Brain microvascular endothelial cell (primary cell): ENCODE measurements at places on chromosomes 5 and 9.

DNA sequence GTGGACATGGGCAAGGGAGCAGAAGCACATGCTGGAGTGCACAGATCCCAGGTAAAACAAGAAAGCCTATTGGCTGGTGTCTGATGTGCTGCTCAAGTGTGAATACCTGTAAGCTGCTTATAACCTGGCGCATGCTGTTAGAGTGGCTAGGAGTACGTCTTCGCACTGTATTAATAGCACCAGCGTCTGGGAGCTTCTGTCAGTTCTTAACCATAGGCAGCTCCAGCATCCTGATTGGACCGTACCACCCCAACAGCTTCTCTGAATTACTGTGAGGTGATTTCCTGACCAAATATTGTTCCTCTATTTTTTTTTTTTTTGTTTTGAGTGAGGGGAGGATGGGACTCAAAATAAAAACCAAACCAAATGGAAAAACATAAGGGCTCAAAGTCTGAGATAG, 987.6 kb downstream of the PTPRD start:
- no peak for DNase-seq

DNA sequence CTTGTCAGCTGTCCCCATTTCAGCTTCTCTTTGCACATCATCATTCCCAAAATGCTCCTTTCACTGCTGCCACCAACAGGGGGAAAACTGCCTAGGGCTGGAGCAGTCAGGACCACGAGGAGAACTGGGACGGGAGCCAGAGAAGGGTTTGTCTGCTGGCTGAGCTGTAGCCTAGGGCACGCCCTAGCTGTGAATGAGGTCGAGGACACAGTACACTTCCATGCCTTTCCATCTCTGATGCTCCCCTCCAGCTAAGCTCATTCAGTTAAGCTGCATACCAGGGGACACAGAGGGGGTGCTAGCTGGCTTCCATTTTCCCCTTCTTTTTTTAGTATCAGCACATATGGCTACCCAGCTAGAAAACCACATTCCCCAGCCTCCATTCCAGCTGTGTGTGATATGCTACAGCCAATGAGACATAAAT, 64.7 kb downstream of the STK10 start:
- peak; percentile 79 for DNase-seq

DNA sequence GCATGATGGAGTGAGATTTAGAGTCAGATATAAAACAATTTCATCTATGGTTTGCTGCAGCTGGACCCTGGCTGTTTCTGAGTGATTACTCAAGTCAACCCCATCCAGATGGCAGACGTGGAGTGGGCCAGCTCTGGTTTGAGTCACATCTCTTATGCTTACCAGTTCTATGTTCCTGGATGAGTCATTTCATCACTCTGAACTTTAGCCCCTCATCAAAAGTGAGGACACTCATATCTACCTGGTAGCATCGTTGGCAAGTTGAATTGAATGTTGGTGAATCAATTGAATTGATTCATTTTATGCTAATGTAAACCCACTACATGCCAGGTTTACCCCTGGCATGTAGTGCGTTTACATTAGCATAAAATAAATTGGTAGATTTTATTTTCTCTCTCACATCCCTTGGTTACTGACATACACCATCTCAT, 176.4 kb downstream of the FGF18 start:
- DNase-seq: peak; percentile 40

- no peak for DNase-seq
These were observed 40.3 kb upstream of the SLC12A7 start for GRCh38 chr5:1152156-1152555.

DNA sequence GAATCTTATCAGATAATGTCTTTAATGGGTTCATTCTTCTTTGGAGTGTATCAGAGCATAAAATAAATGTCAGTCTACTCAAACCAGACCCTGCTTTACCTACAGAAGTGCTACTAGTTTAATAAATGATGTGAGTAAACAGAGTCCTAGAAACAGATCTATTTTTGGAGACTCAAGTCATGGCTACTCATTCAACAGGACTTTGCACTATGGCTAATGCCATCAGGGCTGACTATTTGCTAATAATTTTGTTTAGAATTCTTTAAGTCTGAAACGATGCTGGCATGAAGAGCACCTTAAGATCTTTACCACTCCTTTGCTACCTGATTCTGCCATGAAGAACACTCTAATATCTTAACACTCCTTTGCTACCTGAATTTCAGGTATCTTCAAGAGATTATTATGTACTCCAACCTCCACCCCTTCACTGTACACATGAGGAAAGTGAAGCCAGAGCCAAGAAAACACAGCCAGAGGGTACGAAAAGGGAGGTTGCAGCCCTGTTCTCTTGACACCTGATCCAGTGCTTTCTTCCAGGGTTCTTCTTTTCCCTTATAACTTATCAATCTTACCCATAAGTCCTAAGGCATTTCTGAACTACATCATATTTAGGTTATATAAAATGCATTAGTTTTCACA, 62.4 kb downstream of the ZNF608 start:
- no peak for DNase-seq

DNA sequence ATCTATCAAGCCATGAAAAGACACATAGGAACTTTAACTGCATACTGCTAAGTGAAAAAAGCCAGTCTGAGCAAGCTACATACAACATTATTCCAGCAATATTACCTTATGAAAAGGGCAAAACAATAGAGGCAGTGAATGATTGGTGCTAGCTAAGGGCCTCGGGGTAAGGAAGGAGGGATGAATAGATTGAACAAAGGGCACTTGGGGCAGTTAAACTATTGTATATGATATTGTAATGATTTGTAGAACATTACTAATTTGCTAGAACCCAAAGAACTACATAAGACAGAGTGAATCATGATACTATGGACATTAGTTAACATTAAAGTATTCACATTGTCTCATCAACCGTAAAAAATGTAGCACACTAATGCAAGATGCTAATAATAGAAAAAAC, 218.3 kb downstream of the FBXO4 start:
- no peak for DNase-seq

- peak; percentile 35 for DNase-seq
These were observed 38.0 kb upstream of the TCERG1 start for GRCh38 chr5:146409054-146409671.

DNA sequence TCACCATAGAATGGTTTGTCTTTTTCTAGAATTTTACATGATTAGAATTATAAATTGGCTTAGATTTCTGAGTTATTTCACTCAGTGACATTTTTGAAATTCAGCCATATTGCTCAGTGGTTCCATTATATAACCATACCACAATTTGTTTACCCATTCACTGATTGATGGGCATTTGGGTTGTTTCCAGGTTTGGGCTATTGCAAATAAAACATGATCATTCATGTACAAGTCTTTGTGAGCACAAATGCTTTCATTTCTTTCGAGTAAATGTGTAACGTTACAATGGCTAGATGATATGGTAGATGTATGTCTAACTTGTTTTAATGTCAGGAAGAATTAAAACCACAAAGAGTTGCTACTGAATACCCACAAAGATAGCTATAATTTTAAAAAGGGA, 279.9 kb upstream of the TARS1 start:
- DNase-seq: no peak

DNA sequence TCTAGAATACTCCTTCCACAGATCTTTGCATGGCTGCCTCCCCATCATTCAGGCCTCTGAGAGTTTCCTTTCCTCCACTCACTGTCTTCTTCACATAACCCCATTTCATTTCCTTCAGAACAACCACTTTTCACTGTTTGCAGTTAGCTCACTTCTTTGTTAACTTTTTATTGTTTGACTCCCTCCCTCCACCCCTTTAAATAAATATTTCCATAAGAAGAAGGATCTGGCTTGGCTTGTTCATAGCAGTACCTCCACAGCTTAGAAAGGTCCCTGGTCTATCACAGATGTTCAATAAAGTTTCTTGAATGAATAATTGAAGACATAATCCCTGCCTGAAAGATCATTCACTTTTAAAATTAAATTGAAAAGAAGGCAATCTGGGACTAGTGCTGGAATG, 661.6 kb downstream of the ACTL7B start:
- DNase-seq: no peak

DNA sequence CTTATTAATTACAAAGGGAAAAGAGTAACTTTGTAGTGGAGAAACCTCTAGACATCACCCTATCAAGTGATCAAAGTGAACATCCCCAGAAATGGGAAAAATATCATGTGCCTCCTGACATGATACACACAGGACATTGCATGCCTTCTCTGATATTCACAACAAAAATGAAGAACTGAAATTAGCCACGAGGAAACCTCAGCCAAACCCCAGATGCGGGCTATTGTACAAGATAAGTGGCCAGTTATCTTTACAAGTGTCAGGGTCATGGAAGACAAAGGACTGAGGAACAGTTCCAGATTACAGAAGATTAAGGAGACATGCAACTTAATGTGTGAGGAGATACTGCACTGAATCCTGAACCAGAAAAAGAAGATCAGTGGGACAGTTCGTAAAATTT, 23.8 kb upstream of the NPM1 start:
- no peak for DNase-seq
